Kidney epithelial cell (primary cell): ENCODE measurements at places on chromosomes 4 and X.

DNA sequence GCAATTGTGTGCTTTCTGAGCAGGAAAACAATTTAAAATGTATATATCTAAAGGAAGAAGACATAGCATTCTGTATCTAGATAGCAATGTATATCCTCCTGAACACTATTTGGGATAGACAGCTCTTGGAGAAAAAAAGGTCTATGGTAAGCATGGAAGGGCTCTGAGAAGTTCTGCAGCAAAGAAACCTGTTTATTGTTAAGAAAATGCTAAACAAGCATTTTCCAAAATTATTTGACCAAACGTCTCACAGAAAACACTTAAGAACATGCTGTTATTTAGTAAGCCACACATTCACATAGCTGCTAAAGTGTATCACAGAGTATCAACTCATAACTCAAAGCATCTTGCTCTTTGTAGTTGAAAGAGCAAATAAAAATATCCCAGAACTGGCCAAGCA lies 67.9 kb downstream of the SH3RF1 start:
- no peak for DNase-seq

- DNase-seq: peak; percentile 26
Observed at GRCh38 chr4:103375278-103375677, 177.1 kb upstream of the CENPE start.

GRCh38 chrX:57380026-57380796 lies 93.7 kb downstream of the FAAH2 start:
- DNase-seq: no peak

- DNase-seq: no peak
Observed at GRCh38 chr4:6962211-6963041, 52.8 kb downstream of the TBC1D14 start.
